Activated B cell treated with CpG ODN at 0.5 μM for 24 hours (primary cell): ENCODE measurements at places on chromosomes 3 and 15.

GRCh38 chr3:151962352-151962751, 88.9 kb downstream of the SUCNR1 start:
- no peak for DNase-seq

- no peak for DNase-seq
Measured at GRCh38 chr3:53844262-53845102, 1.7 kb downstream of the CHDH start.

GRCh38 chr3:137787529-137787928, 23.4 kb downstream of the SOX14 start:
- DNase-seq: no peak

DNA sequence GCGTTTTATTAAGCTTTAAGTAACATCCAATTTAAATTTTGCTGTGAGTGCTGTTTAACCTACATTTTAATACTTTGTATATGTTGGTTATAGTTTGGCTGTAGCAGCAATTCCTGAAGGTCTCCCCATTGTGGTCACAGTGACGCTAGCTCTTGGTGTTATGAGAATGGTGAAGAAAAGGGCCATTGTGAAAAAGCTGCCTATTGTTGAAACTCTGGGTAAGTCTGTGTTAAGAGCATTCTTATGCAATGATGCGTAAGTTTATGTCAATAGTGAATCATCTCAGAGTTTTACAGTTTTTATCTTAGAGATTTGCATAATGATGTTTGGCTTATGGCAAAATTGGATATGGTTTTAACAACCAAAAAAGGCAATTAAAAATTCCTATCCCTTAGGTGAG, 62.7 kb downstream of the ASTE1 start:
- DNase-seq: no peak

DNA sequence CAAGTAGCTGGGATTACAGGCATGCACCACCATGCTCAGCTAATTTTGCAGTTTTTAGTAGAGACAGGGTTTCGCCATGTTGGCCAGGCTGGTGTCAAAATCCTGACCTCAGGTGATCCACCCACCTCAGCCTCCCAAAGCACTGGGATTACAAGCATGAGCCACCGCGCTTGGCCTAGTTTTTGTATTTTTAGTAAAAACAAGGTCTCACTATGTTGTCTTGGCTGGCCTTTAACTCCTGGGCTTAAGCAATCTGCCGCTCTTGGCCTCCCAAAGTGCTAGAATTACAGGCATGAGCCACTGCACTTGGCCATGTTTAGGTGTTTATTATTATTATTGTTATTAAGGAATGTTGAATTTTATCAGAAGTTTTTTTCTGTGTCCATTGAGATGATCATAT, 14.7 kb downstream of the IL16 start:
- no peak for DNase-seq

DNA sequence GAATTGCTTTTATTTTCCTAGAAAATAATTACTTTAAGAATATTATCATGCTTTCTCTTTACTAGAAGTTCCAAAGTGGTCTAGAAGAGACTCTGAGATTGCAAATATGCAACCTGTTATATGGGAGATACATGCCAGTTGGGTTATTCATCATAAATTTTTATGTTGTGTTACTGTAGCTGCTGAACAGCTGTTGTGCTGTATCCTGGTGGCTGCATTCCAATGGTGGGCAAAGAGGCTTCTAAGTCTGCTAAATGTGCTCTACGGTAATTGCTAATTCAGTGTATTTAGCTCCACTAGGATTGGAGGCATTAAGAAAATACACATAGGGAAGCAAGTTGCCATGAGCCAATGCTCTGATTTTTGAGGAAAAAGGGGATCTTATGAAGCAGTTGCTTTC, 409.0 kb downstream of the TUSC7 start:
- no peak for DNase-seq

GRCh38 chr3:16059081-16059537, 115.4 kb upstream of the GALNT15 start:
- no peak for DNase-seq

- no peak for DNase-seq
Measured at GRCh38 chr3:172179680-172180399, 140.5 kb downstream of the FNDC3B start.

DNA sequence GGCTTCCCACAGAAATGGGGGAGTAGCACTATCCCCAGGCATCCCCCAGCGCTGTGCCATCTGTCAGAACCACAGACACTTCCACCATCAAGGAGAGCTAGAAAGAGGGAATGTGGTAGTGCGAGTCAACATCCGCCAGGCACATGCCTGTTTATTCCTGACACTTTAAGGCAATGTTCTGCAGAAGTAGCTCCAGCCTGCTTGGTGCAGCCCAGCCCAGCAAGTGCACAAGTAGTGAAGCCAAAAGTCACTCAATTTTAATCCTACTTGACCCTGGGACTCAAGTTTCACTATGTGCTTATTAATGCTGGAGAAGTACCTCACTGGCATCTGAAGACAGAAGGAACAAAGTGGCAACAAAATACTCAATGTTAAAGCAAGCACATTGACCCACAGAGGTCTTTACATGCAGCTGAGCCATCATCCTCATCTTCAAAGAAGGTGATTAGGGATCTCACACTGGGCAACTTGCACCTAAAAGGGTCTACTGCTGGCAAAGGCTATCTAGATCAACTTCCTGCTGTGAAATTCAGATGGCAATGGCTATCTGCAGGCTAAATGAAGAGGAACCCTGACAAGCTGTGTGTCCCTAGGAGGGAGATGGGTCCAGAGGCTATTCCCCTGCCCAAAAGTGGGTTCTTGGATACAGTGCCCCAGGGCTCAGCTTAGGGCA, 61.4 kb upstream of the CLDN18 start:
- no peak for DNase-seq

DNA sequence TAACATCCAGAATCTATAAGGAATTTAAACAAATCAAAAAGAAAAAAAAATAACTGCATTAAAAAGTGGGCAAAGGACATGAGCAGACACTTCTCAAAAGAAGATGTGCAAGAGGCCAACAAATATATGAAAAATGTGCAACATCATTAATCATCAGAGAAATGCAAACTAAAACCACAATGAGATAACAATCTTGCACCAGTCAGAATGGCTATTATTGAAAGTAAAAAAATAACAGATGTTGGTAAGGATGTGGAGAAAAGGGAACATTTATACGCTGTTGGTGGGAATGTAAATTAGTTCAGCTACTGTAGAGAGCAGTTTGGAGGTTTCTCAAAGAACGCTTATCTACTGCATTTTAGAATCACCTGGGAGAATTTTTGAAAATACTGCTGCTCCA, 186.1 kb downstream of the OTOL1 start:
- no peak for DNase-seq

DNA sequence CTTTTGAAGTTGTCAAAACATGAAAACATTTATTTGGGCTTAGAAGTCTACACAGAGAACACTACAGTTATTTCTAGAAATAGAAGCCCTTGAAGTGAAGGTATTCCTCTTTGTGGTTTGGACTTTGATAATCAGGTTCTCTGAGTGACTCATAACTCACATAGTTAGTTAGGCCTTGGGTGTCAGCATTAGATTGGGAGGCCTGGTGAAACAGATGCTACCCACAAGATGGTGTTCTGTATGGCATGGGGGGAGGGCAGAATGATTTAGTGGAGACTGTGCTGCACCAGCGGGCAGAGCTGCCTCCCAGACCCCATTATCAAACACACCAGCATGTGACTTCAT, 108.9 kb upstream of the ETV5 start:
- no peak for DNase-seq

GRCh38 chr15:36658898-36659639, 79.6 kb downstream of the CDIN1 start:
- DNase-seq: no peak

DNA sequence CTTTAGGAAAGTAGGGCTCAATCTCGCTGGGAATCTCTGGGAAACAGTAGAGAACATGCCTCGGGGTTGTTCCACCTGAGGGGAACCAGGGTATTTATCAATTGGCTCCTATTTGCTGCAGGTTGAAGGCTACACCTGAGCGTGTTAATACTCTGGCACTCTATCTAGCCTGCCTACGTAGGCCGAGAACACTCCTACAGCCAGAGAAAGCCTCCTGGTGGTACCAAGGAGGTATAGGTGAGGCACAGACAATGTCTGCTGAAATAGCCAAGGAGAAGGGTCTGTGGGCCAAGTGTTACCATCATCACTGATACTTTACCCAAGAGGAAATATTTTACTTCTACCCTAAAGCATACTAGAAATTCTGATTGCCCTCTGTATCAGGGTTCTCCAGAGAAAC, 341.0 kb upstream of the UBE2E2 start:
- DNase-seq: no peak

GRCh38 chr3:29890801-29891200, 609.9 kb downstream of the RBMS3 start:
- DNase-seq: no peak
